AG20443 (cell line): ENCODE measurements at places on chromosomes 7 and 10.

DNA sequence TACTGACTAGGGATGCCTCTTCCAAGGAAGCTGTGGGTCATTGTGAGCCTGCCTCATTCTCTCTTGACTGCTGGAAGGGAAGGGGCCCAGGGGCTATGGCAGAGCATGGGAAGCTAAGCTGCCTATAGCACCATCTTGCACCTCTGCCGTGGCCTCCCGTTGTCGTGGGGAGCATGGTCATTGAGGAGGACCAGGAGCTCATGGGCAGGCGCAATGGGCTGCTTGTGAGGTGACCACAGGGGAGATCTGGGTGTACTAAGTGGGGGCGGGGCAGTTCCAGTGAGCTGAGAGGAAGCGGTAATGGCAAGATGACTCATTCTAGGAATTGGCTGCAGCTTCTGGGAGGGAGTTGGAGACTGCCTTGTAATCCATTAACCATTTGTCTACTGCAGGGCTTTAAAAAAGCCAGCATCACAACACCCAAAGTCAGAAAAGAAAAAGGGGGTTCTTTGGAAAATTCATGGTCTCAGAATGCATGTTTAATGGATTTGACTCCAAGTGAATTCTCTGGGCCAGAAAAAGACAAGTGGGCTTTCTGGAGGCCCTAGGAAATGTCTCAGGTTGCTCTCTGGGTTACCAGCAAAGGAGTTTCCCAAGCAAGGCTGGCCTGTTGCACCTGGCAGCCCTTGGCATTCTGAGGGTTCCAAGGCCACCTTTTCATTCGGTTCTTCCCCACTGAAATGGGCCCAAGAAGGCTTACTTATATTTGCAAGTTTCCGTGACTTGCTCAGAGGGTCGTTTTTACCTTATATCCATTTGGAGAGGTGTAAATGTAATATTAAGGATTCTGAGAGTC, 3.6 kb downstream of the DUSP5 start:
- peak; percentile 86 for DNase-seq

GRCh38 chr10:129808092-129808983, 155.7 kb downstream of the EBF3 start:
- DNase-seq = peak; percentile 7

DNA sequence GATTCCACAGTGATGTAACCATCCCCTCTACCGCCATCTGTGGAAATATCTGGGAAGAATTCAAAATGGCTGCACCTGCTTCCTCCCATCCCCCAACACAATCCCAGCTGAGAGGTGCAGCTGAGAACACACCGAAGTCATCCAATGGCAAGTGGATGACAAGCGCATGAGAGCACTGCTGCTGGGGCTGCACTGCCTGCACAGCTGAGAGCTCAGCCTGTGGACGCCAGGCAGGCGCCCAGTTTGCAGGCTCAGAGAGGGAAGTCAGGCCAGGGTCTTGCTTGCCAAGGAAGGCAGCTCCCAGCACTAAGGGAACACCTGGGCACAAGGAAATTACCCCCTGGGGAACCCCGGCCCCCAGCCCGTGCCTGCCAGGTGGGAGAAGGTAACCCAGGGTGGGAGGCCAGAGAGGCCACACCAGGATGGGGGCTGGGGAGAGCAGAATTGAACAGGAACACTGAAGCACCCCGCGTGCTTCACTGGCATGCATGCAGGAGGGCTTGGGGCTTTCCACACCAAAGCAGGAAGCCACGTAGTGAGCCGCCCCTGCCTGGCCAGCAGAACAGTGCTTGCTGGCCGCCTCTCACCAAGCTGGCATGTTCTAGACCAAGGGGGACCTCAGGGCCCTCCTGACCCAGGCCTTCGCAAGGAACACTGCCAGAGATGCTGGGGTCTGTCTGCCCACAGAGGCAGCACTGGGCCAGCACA, 46.2 kb downstream of the FAM53B start:
- DNase-seq = peak; percentile 46

DNA sequence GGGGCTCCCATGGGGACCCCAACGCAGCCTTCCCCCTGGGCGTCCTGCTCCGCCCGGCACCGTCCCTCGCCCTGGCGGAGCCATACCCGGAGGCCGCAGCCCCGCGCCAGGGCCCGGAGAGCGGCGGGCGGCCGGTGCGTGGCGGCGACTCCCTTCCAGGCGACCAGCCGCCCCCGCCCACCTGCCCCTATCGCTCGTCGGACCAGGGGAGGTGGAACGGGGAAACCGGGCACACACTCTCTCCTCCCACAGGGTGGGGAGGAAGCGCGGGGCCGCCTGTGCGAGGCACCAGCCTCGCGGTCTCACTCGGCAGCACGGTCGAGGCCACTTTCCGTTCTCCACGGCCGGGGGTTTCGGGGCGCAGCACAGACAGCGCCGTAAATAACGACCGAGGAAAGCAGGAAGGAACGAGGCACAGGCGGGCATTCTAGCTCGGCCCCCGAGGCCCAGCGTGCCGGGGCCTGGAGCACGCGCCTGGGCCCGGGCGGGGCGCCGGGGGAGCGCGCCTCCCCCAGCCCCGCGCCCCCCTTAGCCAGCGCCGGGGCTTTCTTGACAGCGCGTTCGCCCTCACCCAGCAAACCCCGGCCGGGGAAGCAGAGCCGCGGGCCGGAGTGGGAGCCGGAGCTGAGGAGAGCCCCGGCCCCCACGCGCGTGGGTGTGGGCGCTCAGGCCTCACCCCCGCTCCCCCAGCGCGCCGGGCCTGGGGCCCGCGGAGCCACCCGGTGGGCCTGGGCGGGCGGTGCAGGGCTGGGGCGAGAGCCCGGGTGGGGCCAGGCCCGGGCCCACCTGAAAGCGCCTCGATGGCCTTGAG, 936 bp downstream of the IGF2BP3 start:
- no peak for DNase-seq

- no peak for DNase-seq
Observed at GRCh38 chr10:113175756-113176651, 226.0 kb downstream of the TCF7L2 start.

GRCh38 chr7:51316262-51316665, 345 bp downstream of the COBL start:
- no peak for DNase-seq

DNA sequence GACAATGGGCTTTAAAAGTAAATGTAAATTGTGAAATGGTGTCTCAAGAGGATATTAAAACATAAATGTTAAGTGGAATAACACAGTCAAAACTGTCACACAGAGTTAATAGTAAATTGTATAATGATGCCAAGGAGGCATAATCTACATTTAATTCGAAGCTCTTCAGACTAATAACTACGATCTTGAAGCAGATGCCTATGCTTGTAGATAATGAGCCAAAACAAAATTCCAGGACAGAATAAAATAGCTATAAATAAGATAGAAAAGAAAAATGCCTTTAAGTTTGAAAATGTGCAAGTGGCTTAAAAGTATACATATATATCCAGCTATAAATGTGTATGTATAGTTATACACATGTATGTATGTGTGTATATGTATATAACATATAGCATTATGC, 17.5 kb downstream of the TWIST1 start:
- no peak for DNase-seq

GRCh38 chr7:121390617-121391016, 5.5 kb downstream of the FAM3C start:
- DNase-seq = no peak
